ENCODE measurements at places on chromosomes 11 and 22.

- no peak for DNase-seq
These were observed 286.8 kb downstream of the BLID start for GRCh38 chr11:121829159-121829643.

- DNase-seq, result no peak
These were observed 19.4 kb downstream of the IGLL5 start for GRCh38 chr22:22906907-22907550.

DNA sequence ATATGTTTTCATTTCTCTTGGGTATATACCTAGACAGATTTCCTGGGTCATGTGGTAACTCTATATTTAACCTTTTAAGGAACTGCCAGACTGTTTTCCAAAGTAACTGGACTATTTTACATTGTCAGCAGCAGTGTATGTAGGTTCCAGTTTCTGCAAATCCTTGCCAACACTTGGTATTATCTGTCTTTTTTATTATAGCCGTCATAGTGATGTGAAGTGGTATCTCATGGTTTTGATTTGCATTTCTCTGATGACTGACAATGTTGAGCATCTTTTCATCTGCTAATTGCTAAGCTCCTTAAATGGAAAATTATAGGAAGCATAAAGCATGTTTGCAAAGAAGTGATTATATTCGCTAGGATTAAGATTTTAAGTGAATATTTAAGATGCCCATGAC, 13.9 kb downstream of the NNMT start:
- no peak for DNase-seq

- DNase-seq, result no peak
These were observed 164.3 kb downstream of the MSANTD4 start for GRCh38 chr11:105857728-105858127.

DNA sequence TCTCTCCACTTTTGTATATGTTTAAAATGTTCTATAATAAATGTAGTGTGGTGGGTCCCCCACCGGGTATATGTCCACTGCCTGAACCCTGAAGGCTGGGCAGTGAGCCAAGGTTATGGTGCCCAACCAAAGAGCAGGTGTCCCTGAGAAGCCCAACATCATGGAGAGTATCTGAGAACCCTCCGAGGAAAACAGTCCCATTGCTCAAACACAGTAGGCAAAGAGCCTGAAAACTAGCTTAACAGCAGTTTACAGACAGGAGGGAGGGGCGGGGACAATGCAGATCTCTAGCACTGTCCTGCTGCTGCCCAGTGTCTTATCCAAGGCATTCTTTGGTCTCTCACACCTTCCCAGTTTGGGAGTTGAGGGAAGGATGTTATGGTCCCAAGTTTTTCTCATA, 91.0 kb downstream of the TMPRSS5 start:
- DNase-seq, result no peak

- no peak for DNase-seq
These were observed 1.6 kb downstream of the ARSA start for GRCh38 chr22:50626314-50626849.

GRCh38 chr22:42862045-42862734, 5.1 kb upstream of the ARFGAP3 start:
- no peak for DNase-seq

DNA sequence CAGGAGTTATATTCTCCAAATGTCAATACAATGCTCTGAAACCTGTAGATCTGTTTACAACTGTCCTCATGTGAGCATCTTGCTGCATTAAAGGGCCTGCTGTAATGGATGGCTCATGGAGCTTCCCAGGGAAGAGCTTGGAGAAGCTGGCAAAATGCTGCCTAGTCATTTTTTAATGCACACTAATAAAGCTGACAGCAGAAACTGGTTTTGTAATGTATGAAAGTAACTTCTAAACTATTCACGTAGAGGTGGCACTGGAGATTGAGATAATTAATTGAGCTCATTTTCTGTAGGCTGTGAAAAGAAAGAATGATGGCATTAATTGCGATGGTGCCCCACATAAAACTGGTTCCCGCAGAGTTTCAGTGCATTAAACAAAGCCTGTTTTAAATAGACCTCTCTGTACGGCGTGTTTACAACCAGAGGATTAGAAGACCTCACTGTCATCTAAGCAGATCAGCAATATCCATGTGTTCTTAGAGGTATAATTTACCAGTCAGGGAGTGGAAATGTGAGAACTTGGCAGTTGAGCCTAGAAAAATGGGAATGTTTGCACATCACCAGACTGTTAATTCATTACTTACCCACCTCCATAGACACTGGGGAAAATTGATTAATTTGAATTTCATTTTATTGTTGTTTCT, 16.0 kb downstream of the POLA2 start:
- no peak for DNase-seq

- no peak for DNase-seq
These were observed 382.2 kb upstream of the CADM1 start for GRCh38 chr11:115886422-115886733.

DNA sequence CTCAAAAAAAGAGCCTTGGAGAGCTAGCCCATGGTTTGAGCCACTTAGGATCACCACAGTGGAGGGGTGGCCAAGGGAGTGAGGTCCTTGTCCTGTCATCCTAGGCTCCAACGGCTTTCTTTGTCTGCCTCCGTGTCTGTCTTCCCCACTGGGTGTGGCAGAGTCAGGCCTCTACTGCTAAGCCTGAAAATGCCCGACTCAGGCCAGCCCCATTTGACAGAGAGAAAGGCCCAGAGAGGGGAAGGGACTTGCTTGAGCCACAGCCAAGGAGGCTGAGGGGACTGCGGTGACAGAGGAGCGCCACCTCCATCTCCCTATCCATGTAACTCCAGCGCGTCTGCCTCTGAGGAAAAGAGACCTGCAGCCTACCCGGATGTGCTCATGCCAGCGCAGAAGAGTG, 27.8 kb upstream of the CD82 start:
- no peak for DNase-seq

DNA sequence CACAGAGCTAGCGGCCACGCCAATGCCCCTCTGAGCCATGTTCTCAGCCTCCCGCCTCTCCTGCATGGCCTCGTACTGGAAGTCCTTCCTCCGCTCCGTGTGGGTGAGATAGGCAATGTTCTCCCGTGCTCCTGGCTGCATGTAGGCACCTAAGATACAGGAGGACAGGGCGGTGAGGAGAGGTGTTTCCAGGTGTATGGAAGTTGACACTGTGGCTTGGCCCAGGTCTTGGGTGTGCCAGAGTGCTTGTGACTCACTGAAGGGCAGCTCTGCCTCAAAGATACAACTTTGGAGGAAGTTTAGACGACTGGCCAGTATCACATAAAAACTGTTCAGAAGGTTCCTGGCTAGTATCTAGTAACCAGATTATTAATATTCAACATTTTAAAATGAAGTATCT, 8.5 kb downstream of the SRRD start:
- DNase-seq, result no peak

DNA sequence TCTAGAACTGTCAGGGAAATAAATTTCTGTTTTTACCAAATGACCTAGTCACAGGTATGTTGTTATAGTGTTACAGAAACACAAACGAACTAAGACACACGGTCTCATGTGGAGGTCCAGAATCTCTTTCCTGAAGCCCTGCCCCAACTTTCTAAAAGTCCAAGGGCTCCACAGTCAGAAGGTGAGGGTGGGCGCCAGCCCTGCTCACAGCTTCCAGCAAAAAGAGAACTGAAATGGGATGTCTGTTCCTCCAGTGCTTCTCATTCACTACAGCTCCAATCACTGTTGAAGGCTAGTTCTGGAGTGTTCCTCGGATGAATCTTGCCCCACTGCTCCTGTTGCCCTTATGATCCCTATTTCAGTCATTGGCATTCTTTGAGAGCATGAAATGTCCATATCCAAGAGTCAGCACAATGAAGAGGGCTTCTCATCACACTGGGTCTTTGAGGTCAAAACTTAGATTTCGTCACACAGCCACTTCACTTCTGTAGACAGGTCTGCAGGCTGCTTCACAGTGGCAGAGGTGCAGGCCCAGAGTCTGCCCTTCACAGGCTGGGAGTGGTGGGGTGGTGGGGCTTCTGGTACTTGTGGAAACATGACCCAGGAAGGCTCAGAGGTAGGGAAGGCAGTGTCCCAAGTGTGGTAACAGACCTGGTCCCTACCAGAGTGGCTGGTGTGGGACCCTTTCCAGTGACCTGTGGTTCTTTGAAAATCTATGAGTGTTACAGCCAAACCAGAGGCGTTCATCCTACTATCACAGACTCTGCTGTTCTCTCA, 34.9 kb downstream of the FAM181B start:
- DNase-seq, result no peak

GRCh38 chr11:118691926-118692830, 12.7 kb upstream of the TREH start:
- peak; percentile 31 for DNase-seq

DNA sequence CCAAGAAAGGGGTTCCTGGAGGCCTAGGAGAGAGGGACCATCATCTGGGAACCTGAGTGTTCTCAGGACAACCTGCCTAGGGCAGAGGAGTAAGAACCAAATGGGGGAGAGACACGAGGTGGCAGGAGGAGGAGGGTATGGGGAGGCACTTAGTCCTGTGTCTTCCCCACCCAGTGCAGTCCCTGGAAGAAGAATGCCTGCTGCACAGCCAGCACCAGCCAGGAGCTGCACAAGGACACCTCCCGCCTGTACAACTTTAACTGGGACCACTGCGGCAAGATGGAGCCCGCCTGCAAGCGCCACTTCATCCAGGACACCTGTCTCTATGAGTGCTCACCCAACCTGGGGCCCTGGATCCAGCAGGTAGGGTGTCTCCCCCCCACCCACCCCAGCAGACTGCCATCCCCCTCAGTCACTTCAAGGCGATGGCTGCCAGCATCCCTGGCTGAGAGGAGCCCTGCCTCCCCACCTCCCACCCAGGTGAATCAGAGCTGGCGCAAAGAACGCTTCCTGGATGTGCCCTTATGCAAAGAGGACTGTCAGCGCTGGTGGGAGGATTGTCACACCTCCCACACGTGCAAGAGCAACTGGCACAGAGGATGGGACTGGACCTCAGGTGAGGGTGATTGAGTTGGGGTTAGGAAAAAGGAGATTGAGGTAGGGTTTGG, 3.7 kb upstream of the INPPL1 start:
- DNase-seq, result no peak

GRCh38 chr11:5131584-5132335, 6.4 kb downstream of the OR52A5 start:
- no peak for DNase-seq

DNA sequence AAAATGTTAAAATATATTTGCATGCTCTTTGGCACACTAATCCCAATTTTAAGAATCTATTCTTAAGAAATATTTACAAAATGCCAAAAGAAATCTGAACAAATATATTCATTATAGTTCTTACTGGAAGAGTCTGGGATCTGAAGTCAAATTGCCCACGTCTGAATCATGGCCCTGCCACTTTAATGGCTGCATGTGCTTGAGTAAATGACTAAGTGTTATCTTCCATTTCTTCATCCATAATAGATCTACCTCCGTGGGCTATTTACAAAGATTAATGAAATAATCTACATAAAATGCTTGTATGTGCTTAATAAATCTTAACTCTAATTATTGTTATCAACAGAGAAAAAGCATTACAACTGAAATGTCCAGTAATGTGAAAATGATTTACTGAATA, 24.5 kb upstream of the DKK3 start:
- no peak for DNase-seq

- DNase-seq, result no peak
These were observed 610.7 kb downstream of the NTM start for GRCh38 chr11:131980888-131981668.

DNA sequence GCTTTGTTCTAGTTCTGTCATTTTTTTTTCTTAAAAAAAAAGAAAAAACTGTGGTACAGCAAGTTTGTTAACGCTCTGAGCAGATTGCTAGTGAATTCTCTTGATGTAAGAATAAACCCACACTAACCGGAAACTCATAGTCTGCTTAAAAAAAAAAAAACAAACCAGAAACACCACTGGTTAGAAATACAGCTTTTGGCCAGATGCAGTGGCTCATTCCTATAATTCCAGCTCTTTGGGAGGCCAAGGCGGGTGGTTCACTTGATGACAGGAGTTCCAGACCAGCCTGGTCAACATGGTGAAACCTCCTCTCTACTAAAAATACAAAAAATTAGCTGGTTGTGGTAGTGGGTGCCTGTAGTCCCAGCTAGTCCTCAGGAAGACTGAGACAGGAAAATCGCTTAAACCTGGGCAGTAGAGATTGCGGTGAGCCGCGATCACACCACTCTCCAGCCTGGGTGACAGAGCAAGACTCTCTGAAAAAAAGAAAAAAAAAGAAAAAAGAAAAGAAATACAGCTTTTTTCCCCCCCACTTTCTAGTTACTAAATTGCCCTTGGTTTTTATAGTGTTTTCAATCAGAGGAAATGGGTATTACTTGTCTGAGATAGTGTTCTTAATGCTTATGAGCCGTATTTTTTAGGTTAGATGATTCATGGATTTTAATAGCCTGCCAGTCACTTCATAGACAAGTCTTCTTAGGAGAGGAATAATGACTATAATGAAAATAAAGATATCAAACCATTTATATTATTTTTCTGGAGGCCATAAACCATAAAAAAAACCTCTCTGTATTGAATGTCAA, 222.8 kb downstream of the DDX10 start:
- DNase-seq, result no peak

DNA sequence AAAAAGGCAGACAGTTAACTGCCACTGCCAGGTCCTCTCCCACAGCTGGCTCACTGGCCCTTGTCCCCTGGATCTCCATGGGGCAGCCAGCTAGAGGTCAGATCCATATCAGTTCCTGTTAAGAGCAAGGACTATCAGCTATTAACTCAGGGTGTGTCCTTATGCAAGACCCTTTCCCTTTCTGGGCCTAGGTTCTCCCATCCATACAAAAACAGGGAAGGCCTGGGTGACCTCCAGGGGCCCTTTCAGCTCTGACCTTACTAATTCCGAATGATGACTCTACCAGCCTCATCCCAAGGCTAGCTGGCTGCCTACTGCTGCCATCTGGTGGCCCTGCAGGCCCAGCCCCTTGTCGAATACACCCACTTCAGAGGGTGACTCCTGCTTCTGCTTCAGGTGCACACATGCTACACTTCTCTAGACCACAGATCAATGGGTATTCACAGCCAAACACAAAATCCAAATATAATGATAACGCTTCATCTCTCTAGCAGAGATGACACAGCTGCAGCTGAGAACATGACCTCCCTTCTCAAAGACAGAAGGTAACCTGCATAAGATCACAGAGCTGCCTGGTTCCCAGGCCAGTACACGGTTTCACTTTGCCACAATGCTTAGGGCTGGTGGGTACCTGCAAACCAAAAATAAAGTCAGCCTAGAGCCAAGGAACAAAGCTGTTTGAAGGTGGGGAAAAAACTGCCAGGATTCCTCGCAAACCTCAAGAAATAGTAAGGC, 34.1 kb downstream of the SERGEF start:
- DNase-seq, result no peak

DNA sequence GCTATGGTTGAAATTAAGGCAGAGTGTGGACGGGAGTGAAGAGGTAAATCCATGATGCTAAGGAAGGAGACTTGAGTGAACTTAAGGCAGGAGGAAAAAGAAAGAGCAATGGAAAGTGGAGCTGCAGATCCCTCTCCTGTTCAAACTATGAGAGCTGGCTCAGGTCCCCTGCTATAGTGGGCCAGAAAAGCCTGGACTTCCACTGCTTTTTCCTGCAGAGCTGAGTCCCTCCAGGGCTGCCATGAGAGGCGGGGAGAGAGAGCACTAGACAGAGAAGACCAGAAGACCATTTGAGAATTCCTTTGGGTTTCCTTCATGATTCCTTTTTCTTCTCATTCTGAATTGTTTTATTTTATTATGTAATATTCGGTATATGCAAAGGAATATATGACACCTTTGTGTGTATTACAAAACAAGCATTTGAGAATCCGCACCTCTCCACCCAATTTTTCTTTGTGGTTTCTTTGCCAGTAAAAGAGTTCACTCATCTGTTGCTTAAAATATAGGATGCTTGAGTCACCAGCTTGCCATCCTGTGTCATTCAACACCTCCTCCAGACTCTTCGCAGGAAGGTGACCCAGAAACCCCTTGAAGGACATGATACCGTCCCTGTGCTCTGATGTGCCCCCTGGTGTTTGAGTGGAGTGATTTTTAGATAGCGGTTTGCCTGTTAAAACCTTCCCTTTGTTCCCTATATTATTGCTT, 24.4 kb downstream of the SREBF2 start:
- DNase-seq, result peak; percentile 57
